Stimulated activated CD8-positive, alpha-beta memory T cell treated with anti-CD3 and anti-CD28 coated beads, Interleukin-2, amount 100 ng/mL, for 1 hour (primary cell): ENCODE measurements at places on chromosomes 13 and 19.

GRCh38 chr13:78827471-78827870 lies 168.5 kb upstream of the OBI1 start:
- DNase-seq = no peak

DNA sequence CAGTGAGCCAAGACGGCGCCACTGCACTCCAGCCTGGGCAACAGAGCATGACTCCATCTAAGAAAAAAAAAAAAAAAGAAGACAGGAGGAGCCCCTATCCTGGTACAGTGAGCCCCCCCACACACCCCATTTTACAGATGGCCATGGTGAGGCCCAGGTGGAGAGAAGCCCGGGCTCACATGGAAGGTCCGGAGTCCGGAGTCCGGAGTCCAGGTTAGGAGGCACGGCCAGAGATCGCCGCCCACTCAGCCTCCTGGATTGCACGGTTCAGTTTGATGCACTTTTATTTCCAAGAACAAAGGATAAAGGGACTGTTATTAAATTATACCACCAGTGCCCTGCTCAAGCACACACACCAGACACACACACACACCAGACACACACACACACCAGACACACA lies 11.3 kb upstream of the BTBD2 start:
- no peak for DNase-seq

- no peak for DNase-seq
These were observed 150.9 kb downstream of the RGCC start for GRCh38 chr13:41608111-41608838.

GRCh38 chr19:17107546-17108452 lies 32.2 kb downstream of the MYO9B start:
- no peak for DNase-seq

- DNase-seq = no peak
These were observed 188.0 kb downstream of the RGCC start for GRCh38 chr13:41645331-41645730.

- no peak for DNase-seq
These were observed at the start of gene MYO16 for GRCh38 chr13:108629181-108629752. MYO16 (plus strand) TSS chr13:108629611; CDS start chr13:108629845, 234 bp downstream.

DNA sequence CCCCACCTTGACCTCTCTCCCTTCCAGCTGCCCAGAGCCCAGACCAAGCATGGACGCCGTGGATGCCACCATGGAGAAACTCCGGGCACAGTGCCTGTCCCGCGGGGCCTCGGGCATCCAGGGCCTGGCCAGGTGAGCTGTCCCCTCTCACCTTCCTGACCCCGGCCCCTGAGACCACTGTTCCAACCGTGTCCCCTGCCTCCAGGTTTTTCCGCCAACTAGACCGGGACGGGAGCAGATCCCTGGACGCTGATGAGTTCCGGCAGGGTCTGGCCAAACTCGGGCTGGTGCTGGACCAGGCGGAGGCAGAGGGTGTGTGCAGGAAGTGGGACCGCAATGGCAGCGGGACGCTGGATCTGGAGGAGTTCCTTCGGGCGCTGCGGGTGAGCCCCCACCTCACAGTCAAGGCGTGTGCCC lies 312 bp downstream of the CAPS start:
- no peak for DNase-seq

- no peak for DNase-seq
These were observed 25.1 kb upstream of the ZNF850 start for GRCh38 chr19:36797786-36798108.

DNA sequence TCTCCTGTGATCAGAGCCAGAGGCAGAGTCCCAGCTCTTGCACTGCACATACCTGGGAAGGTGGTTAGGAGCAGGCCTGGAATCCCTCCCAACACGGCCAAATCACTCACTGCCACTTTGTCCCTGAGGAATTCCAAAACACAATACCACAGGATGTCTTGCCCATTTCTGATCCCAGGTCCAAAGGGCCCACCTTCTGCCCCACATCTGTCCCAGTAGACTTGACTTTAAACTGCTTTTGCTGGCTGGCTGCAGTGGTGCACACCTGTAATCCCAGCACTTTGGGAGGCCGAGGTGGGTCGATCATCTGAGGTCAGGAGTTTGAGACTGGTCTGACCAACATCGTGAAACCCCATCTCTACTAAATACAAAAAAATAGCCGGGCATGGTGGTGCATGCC lies 18.9 kb downstream of the ZNF536 start:
- no peak for DNase-seq

DNA sequence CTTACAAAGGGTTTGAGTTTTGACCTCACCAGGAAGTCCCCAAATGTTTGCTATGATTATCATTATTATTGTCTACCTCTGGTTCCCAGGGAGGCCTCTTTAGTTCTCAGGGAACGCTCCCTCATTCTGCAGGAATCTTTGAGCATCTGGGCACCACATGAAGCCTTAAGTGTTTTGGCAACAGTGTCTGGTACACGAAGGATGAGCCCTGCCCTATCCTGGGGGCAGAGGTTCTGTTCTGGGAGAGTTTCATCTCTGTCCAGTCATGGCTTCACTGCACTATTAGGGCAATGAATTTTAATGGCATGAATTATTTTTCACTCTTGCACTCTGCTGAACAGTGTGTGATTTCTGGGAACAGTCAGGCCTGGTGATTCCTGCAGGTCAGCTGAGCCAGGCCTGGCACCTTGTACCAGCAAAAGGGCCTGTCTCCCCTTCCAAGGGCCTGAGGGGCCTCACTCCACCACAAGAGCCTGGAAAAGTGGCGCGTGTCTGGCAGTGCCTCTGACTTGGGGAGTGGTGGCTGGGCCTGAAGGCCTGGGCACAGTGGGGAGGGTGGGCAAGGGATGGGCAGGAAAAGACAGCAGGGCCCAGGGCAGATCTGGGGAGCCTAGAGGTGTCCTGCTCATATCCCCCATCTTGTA lies 4.6 kb downstream of the FAM187B start:
- DNase-seq = no peak

- no peak for DNase-seq
These were observed 37.3 kb downstream of the KL start for GRCh38 chr13:33053397-33054066.

- DNase-seq = no peak
These were observed 39.5 kb upstream of the SMAD9 start for GRCh38 chr13:36959456-36960116.

DNA sequence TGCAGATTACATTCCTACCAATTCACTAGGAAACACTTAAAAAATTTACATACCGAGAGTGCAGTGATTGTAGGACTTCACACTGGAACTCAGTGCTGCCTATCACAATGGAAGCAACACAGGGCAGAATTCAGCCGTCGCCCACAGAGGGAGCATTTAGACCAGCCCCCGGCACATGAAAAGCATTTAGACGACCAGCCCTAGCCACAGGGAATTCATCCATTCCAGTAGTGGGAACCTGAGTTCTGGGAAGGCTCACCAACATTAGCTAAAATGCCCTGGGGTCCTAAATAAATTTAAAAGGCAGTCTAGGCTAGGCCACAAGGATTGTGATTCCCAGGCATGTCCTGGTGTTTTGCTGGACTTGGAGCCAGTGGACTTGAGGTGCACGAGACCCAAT lies 155.2 kb downstream of the LIG4 start:
- DNase-seq = no peak

DNA sequence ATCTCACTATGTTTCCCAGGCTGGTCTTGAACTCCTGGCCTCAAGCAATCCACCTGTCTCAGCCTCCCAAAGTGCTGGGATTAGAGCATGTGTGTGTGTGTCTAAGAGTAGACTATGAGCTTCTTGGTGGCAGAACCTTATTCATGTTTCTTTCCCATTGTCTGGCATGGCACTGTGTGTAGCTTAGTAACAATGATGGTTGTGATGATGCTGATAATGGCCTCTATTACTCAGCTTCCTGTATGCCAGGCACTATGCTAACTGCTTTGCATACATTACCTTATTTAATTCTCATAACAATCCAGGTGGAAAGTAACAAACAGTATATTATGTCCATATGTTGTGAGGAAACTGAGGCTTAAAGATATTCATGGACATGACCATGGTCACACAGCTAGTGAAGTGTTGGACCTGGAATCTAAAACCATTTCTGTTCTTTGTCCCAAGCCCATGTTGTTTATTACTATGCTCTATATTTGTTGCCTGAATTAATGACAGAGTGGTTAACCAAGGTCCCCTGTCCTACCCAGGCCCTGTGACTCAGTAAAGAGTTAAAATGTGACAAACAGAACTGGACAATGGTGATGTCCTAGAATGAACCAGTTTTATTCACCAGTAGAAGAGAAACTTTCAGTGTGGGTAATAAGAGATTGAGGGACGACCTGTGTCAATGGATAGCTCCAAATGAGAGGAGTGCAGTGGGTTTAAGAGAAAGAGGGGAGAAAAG lies 109.6 kb downstream of the KLF5 start:
- no peak for DNase-seq

DNA sequence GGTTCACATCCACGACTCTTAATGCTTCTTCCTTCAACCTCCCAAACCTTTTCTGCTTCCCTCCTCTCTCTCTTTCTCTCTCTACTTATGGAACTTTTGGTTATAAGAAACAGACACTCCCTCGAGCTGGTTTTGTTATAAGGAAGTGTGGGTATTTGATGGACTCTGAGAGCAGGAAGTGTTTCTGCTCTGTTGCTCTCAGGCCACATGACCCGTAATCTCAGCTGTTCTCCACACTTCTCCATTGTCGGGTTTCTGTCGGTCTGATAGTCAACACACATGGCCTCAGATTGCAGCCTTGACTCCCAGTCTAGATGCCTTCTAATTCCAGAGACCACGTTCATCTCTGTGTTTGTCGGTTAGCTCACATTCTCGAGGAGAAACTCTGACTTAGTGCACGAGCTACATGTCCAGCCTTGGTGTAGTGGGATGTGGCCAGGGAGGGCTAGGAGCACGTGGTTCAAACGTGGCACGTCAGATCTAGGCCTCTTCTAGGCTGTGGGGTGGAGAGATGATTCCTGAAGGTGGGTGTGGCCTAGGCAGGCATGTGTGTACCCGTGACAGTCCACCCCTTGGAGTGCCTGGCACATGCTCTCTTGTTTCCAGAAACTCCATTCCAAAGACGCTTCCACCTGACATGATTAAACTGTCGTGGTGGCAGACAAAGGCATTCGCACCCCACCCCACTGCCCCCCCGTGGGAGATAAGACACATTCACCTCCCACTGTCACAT lies 26.3 kb downstream of the CNFN start:
- no peak for DNase-seq

GRCh38 chr19:55437410-55437809 lies 5.7 kb downstream of the SHISA7 start:
- DNase-seq = no peak

DNA sequence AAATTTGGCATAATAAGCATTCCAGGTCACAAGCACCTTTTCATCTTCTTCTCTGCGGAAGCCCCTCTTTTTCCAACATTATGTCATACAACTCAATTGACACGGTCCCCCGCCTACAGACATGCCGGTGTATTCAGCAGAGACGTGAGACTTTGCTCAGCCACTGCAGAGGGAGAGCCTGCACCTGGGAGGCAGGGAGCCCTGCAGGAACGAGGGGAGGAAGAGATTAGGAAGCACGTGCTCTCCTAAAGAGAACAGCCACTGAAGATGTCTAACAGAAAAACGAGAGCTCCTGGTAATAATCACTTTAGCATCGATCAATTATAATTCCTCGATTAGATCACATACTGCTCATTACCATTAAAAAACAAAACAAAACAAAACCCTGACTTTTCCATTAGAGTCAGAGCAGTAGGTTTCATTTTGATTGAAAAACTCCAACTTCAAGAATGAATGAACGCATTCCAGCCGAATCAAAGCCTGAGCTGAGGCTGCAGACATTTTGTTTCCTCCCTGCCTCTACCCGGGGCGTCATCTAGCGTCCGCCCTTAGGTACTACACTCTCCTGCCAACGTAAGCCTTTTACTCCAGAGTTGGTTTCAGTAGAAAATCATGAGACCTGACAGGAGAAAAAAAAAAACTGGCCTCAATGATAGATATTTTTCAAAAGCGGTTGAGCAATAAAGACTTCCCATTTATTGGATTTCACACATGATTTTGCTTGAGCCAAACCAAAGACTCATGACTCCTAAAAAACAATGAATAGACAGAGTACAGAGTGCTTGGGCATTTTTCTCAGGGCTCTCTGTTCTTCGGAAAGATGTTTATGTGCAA lies 194.5 kb downstream of the KATNAL1 start:
- peak; percentile 54 for DNase-seq

GRCh38 chr13:92362717-92363116 lies 863.9 kb upstream of the GPC6 start:
- no peak for DNase-seq

GRCh38 chr19:41811036-41811435 lies 14.6 kb downstream of the CEACAM3 start:
- DNase-seq = no peak

DNA sequence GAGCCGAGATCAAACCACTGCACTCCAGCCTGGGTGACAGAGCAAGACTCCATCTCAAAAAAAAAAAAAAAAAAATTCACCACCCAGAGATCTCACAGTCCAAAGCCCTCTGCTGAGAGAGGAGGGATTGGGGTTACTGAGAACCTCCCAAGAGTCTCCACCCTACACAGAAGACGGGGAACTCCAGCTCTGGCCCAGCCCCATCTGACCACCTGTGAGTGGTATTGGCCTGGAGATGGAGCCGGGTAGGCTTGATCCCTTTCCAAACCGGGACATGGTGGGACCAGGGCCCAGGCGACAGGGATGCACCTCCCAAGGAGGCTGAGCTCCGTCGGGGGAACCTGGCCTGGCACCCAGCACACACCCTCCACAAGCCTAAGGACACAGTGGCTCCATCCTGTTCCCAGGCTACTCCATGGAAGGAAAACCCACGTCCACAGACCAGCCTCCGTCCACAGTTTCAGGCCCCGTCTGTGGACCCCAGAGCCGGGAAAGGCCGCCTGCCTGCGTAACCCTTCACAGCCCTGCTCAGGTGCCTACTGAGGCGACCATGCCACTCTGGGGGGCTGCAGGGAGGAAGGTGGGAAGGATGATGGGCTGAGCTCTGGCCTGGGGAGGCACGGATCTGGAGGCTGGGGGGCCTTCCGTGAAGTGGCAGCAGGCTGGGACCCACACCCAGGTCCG lies 1.8 kb downstream of the TMEM259 start:
- DNase-seq = no peak

GRCh38 chr19:36110487-36111199 lies at the start of gene OVOL3:
OVOL3 (plus strand) TSS chr19:36111143; CDS start chr19:36111203, 60 bp downstream.
- no peak for DNase-seq

GRCh38 chr19:5826531-5827341 lies 12.8 kb downstream of the FUT6 start:
- DNase-seq = no peak

DNA sequence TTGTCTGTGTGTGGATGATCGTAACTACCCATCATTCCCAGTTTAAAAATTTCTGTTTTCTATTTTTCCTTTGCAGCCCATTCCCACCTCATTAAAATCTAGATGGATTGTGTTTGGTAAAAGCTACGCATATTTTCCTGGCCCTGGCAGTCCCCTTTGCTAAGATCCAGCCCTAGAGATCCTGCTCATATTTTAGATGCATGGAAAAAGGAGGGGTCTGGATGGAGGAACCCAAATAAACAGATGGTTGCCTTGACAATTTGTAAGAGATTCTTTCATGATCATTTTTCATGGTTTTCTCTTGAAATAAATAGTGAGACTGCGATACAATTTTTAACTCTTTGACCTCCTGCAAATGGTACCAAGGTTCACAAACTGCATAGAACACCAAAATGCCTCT lies 174.4 kb downstream of the SLC7A1 start:
- no peak for DNase-seq
